ENCODE measurements at places on chromosomes 5 and 9. TPM values are rescaled to one million over a fixed set of nuclear protein-coding genes. Genes with fewer than 3 reads are reported as not detected.

Gene PDZD2
- 7.0 TPM for total RNA-seq

Gene CDH9
- total RNA-seq: not detected

Gene ISL1
- not detected for total RNA-seq

Gene SYNPO
- 7.1 TPM for total RNA-seq

Gene SLC25A51
- 49.7 TPM for total RNA-seq

Gene PCDHB5
- total RNA-seq: 0.32 TPM

Gene TSC1
- 12.8 TPM for total RNA-seq

Gene SPAAR
- total RNA-seq: 5.8 TPM

Gene CD74
- 5.7 TPM for total RNA-seq

Gene MSMP
- 6.2 TPM for total RNA-seq

Gene SLCO4C1
- not detected for total RNA-seq

Gene HAPLN1
- total RNA-seq: under 0.01 TPM
